Left lung (tissue), 14 donors: ENCODE measurements at places on chromosomes 6 and 20. TPM values are rescaled to one million over a fixed set of nuclear protein-coding genes. Genes with fewer than 3 reads are reported as not detected.

MTO1 gene
- total RNA-seq = 27.3 TPM

SLCO4A1 gene
- 47.2 TPM for total RNA-seq

DNA sequence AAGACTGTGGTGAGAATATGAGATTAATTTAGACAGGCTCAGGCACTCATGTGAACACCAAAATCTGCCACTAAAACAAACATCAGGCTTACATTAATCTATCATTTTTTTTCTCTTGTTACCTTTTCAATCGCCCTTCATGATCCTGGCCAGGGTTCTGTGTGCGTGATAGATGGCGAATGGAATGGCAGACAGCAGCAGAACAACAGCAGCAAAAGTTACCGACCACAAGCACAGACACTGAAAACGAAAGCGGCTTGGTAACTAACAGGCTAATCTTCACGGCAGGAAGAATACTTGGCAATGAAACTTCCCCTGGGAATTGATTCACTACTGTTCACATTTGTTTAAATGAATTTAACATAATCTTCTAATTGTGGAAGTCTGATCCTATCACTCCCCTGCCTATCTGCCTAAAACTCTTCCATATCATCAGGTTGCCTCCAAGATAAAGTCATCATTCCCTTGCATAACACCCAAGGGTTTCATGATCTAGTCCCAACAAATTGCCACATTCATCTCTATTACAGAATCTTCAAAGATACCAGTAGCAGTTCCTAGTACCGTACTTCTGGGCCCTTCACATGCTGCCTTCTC lies 28.7 kb downstream of the PTPRK start:
- no peak for DNase-seq
- peak overlapping the region; percentile 21 for H3K4me3 ChIP-seq
- peaks cover 18% of the 10 kb centered on the region for H3K4me1 ChIP-seq
- no peaks in the 10 kb centered on the region for H3K36me3 ChIP-seq

GRCh38 chr20:23132930-23133559 lies 46.9 kb upstream of the CD93 start:
- peaks cover 99% of the 10 kb centered on the region for H3K4me1 ChIP-seq
- no peak overlapping the region for H3K4me3 ChIP-seq
- no peaks in the 10 kb centered on the region for H3K36me3 ChIP-seq
- H3K27me3 ChIP-seq = no peaks in the 10 kb centered on the region
